MCF 10A (cell line): ENCODE measurements at places on chromosomes 6 and 20. TPM values are rescaled to one million over a fixed set of nuclear protein-coding genes. Genes with fewer than 3 reads are reported as not detected.

- no peak overlapping the region for H3K4me3 ChIP-seq
- no peak overlapping the region for H3K27ac ChIP-seq
- no peak for DNase-seq
- H3K4me1 ChIP-seq = peaks cover 35% of the 10 kb centered on the region
Measured at GRCh38 chr20:45508068-45508886, 7.1 kb downstream of the SPINT3 start.

GRCh38 chr6:106799031-106799894 lies 169.9 kb downstream of the QRSL1 start:
- H3K36me3 ChIP-seq = no peaks in the 10 kb centered on the region
- peak overlapping the region; percentile 80 for H3K27ac ChIP-seq
- H3K4me1 ChIP-seq = peaks cover 22% of the 10 kb centered on the region
- no peaks in the 10 kb centered on the region for H3K27me3 ChIP-seq

DNA sequence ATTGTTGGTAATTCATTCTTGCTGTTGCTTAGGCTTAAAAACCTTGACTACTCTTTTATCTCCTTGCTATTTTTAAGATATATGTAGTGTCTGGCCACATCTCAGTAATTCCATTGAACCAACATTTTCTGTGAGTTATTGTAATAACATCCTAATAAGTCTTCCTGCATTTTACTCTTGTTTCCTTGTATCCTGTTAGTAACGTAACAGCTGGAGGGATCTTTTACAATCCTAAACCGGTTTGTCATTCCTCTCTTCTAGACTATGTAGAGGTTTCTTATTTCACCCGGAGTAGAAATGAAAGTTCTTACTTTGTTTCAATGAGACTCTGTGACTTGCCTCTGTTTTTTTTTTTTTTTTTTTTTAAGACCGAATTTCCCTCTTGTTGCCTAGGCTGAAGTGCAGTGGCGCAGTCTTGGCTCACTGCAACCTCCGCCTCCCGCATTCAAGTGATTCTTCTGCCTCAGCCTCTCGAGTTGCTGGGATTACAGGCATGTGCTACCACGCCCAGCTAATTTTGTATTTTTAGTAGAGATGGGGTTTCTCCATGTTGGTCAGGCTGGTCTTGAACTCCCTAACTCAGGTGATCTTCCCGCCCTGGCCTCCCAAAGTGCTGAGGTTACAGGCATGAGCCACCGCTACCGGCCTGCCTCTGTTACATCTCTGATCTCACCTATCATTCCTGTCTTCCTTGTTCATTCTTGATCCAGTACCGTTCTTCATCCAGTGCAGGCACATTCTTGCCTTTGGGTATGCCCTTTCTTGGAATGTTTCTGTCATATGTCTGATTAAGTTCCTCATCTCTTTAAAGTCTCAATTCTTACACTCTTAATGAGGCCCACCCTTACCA lies 44.7 kb downstream of the NCOA3 start:
- peaks cover 13% of the 10 kb centered on the region for H3K36me3 ChIP-seq
- H3K27ac ChIP-seq = no peak overlapping the region
- no peak overlapping the region for H3K4me3 ChIP-seq

DNA sequence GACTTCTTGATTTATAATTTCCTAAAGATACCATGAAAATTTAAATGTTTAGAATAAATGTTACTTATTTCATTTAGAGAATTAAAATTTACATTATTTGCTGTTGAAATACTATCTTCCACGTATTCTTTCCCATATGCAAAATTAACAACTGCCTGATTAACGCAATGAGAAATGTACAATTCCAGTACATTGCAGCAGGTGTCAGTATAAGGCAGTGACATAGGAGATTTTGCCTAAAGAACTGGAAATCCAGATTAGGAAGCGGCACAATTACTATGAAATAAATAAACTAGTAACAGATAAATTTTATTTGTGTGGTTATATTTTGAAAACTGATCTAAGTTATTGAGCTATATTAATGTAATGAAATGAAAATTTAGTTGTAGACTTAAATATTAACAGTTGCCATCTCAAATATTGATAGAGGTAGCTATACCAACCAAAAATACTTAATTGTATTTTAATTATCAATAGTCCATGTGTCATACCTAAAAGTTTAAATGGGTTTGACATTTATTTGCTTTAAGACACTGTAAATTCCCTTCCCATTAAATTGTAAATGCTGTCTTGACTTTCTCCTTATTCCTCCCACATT lies 300.2 kb downstream of the UTRN start:
- peaks cover 8% of the 10 kb centered on the region for H3K36me3 ChIP-seq
- no peaks in the 10 kb centered on the region for H3K4me1 ChIP-seq
- no peak overlapping the region for H3K4me3 ChIP-seq
- H3K27me3 ChIP-seq = no peaks in the 10 kb centered on the region

- no peak overlapping the region for H3K4me3 ChIP-seq
- H3K27me3 ChIP-seq = no peaks in the 10 kb centered on the region
- no peaks in the 10 kb centered on the region for H3K4me1 ChIP-seq
- no peak overlapping the region for H3K27ac ChIP-seq
- no peak for DNase-seq
Measured at GRCh38 chr6:129882510-129883023, 21.5 kb upstream of the TMEM244 start.

DNA sequence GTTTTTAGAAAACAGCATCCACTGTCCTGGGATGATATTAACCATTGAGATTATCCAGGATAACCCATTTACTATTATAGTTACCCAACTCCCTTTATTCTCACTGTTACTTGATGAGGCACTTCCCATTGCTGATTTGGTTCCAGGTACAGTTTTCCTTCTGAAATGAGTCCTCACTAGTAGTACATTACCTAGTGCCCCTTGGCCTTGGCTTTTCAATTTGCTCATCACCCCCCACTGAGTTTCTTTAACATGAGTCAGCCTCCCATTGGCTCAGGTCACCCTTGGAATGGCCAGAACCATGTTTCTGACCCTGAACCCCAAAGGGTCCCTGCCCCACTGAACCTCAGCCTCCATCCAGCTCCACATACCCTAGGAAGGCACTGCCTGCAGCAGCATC lies 28.4 kb downstream of the MDGA1 start:
- DNase-seq = no peak
- H3K4me1 ChIP-seq = no peaks in the 10 kb centered on the region
- no peaks in the 10 kb centered on the region for H3K36me3 ChIP-seq
- H3K4me3 ChIP-seq = no peak overlapping the region
- peaks cover 11% of the 10 kb centered on the region for H3K27me3 ChIP-seq

- H3K4me1 ChIP-seq = no peaks in the 10 kb centered on the region
- no peak for DNase-seq
- H3K27me3 ChIP-seq = peaks cover 14% of the 10 kb centered on the region
Measured at GRCh38 chr6:159125014-159125609, 44.1 kb upstream of the FNDC1 start.

DNA sequence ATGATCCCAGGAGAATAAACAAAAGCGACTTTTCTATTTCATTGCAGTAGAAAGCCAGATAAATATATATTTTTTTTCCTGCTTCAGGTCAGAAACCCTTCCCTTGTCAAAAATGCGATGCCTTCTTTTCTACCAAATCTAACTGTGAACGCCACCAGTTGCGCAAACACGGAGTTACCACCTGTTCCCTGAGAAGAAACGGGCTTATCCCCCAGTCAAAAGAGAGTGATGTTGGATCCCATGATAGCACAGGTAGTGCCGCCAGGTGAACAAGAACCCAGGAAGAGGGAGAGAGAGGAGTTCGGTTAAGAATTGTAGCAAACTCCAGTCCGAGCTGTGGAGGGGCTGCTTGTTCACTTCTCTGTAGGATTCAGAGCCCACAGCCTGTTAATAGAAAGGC lies 72.6 kb downstream of the SSR1 start:
- no peak for DNase-seq
- H3K36me3 ChIP-seq = peaks cover 56% of the 10 kb centered on the region
- no peak overlapping the region for H3K4me3 ChIP-seq
- no peak overlapping the region for H3K27ac ChIP-seq

DNA sequence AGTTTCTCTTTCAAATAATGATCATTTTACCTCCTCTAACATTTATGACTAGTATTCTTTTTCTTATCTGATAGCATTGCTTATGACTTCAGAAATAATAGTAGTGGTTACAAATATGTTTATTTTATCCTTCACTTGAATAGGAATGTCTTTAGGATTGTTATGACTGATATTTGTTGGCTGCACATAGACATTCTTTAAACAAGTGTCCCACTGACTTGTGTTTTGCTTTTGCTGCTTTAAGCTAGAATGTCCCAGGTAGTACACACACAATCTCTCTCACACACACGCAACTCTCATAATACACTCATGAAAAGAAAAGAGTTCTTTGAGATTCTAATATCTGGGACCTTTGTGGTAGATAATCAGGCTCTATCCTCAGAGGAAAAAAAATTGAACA lies 21.6 kb downstream of the KIAA1586 start:
- H3K4me3 ChIP-seq = no peak overlapping the region
- H3K27me3 ChIP-seq = no peaks in the 10 kb centered on the region
- no peaks in the 10 kb centered on the region for H3K4me1 ChIP-seq
- H3K27ac ChIP-seq = peak overlapping the region; percentile 7

DNA sequence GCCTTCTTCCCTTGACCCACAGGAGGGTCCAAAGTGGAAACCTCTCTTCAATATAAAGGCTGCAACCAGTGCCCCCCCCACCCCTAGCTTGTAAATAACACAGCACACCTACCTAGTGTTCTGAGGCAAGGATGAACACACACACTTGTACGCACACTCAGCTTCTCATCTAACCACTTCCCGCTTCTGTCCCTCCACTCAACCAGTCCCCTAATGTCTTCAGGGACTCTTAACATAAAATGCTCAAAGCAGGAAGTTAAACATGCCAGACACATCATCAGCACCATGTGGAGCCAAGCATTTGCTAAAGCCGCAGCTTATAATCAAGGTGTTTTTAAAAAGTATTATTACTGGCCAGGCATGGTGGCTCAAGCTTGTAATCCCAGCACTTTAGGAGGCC lies 35.3 kb downstream of the FOXQ1 start:
- H3K36me3 ChIP-seq = no peaks in the 10 kb centered on the region
- no peak overlapping the region for H3K4me3 ChIP-seq
- no peaks in the 10 kb centered on the region for H3K27me3 ChIP-seq
- DNase-seq = no peak
- peaks cover 13% of the 10 kb centered on the region for H3K4me1 ChIP-seq
- H3K27ac ChIP-seq = no peak overlapping the region

- H3K4me1 ChIP-seq = no peaks in the 10 kb centered on the region
- H3K27ac ChIP-seq = no peak overlapping the region
- H3K36me3 ChIP-seq = no peaks in the 10 kb centered on the region
- H3K27me3 ChIP-seq = no peaks in the 10 kb centered on the region
Measured at GRCh38 chr6:130615816-130616215, 211.4 kb upstream of the SMLR1 start.

GRCh38 chr6:27091661-27092315 lies 155.7 kb upstream of the PRSS16 start:
- peaks cover 6% of the 10 kb centered on the region for H3K4me1 ChIP-seq
- no peaks in the 10 kb centered on the region for H3K27me3 ChIP-seq
- peak; percentile 72 for DNase-seq
- H3K36me3 ChIP-seq = peaks cover 8% of the 10 kb centered on the region
- H3K4me3 ChIP-seq = peak overlapping the region; percentile 71

- no peak overlapping the region for H3K27ac ChIP-seq
- peaks cover 6% of the 10 kb centered on the region for H3K4me1 ChIP-seq
Measured at GRCh38 chr6:169263836-169264608, 10.4 kb upstream of the THBS2 start.

DNA sequence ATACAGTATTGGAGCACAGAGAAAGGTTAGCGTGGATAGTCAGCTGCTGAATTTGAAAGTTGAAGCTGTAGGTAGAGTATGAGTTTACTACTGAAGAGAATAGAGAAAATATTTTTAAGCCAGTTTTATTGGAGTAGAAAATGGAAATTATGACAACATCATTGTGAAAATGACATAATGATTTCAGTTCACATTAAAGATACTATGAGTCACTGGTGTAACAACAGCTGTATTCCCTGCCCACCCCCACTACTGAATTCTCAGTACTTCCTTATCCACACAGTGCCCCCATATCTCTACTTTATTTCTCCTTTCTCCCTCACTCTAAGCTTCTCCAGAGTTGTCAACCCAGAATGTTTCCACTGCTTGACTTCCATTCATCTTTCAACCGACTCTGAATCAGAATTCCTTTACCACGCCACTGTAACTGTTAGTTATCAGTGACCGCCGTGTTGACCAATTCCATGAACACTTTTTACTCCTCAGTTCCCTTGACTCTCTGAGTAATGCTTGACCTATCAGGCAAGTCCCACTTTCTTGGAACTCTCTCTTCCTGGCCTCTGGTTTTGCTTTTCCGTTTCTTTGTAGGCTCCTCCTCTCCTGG lies 139.6 kb downstream of the AIG1 start:
- no peak overlapping the region for H3K27ac ChIP-seq
- no peak overlapping the region for H3K4me3 ChIP-seq
- no peak for DNase-seq
- peaks cover 5% of the 10 kb centered on the region for H3K4me1 ChIP-seq

DNA sequence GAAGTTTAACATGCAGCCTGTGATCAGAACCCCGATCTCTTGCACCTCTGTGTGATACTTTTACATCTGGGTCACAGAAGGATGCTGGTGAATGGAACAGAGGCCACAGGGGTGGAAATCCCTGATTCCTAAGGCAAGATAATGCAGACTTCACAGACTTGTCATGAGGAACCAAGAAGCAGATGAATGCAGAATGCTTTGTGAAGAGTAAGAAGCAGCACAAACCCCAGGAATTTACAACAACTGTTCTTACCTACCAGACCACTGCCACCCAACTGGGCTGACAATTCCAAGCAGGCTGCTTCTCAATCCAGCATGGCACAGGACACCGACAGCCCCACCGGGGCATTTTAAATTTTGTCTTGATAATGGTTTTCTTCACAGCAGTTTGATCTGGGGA lies 113.2 kb upstream of the CD93 start:
- no peaks in the 10 kb centered on the region for H3K27me3 ChIP-seq
- H3K27ac ChIP-seq = no peak overlapping the region
- no peak overlapping the region for H3K4me3 ChIP-seq
- no peaks in the 10 kb centered on the region for H3K36me3 ChIP-seq

DNA sequence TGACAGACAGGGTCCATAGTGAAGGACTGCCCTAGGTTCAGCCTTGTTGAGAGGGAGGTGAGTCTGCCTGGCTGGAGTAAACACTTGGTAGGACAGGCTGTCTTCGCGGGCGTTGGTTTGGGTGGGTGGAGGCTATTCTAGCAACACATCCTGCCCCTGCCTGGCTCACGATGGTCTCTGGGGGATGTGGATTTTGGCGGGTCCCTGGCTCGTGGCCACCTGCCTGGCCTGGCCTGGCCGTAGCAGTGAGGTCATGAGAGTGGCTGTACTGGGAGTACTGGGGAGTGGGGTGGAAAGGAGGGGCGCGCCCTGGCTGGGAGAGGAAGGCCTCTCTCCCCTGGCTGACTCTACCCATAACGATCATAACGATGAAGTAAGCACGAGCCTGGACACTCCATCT lies 30.2 kb upstream of the MRPS18A start:
- H3K27me3 ChIP-seq = peaks cover 15% of the 10 kb centered on the region
- no peak for DNase-seq
- no peak overlapping the region for H3K27ac ChIP-seq
- no peaks in the 10 kb centered on the region for H3K36me3 ChIP-seq
- H3K4me3 ChIP-seq = no peak overlapping the region

- no peak overlapping the region for H3K27ac ChIP-seq
- H3K27me3 ChIP-seq = peaks cover 76% of the 10 kb centered on the region
- H3K36me3 ChIP-seq = no peaks in the 10 kb centered on the region
- H3K4me3 ChIP-seq = no peak overlapping the region
- H3K4me1 ChIP-seq = no peaks in the 10 kb centered on the region
Measured at GRCh38 chr6:13012977-13013680, 296.6 kb downstream of the PHACTR1 start.

- peaks cover 29% of the 10 kb centered on the region for H3K27me3 ChIP-seq
- H3K36me3 ChIP-seq = peaks cover 7% of the 10 kb centered on the region
- no peak overlapping the region for H3K27ac ChIP-seq
- peaks cover 6% of the 10 kb centered on the region for H3K4me1 ChIP-seq
- H3K4me3 ChIP-seq = no peak overlapping the region
Measured at GRCh38 chr6:31573239-31574105, 1.4 kb downstream of the LTA start.

Gene PNLDC1
- not detected in 2 replicates for total RNA-seq

Gene GABRR2
- total RNA-seq = not detected in 2 replicates
